Left colon (tissue), 2 donors: ENCODE measurements at places on chromosomes 5 and 9.

- peak; percentile 16 for DNase-seq
These were observed 150.9 kb downstream of the OSTF1 start for GRCh38 chr9:75239176-75239575.

- peak; percentile 65 for DNase-seq
These were observed 221.6 kb downstream of the ACTL7B start for GRCh38 chr9:108634204-108634603.

- peak; percentile 11 for DNase-seq
These were observed 101.5 kb downstream of the PLCXD3 start for GRCh38 chr5:41408676-41409443.

DNA sequence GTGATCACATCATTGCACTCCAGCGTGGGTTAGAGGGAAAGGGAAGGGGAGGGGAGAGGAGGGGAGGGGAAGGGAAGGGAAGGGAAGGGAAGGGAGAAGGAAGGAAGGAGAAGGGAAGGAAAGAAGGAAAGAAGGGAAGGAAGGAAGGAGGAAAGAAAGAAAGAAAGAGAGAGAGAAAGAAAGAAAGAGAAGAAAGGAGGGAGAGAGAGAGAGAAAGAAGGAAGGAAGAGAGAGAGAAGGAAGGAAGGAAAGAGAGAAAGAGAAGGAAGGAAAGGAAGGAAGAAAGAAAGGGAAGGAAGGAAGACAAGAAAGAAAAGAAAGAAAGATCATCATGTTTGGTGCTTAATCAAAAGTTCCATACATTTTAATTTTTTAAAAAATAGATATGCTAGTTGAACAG is 136.2 kb downstream of the CMYA5 start:
- DNase-seq: no peak

DNA sequence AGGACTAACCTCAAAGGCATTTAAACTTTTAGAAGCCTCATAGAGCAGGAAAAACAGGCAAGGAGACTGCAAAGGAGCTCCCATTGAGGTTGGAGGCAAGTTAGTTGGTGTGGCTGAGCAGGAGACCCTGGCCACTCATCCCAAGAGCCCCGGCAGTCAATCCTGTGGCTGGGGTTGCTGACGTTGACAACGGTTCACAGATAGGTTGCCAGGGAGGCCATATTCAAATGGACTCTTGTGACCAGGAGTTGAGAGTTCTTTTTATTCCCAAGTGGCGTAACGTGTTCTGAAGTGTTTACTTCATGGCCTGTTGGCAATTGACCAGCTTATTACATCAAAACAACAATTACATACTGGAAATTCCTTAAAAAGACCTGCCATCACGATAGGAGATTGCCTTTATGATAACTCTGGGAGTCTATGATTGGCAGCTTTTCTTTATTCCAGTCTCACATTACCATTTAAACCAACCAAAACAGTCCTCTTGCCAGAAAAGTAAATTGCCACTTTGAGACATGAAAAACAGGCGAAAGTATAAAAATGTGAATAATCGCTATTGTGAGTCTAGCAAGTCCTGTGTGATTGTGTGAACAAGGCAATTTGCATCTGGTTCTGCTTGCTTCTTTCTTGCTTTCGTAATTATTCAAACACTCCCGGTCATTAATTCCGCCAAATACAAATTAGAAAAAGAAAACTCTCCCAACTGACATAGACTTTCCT is 394.9 kb downstream of the MED10 start:
- DNase-seq: no peak

DNA sequence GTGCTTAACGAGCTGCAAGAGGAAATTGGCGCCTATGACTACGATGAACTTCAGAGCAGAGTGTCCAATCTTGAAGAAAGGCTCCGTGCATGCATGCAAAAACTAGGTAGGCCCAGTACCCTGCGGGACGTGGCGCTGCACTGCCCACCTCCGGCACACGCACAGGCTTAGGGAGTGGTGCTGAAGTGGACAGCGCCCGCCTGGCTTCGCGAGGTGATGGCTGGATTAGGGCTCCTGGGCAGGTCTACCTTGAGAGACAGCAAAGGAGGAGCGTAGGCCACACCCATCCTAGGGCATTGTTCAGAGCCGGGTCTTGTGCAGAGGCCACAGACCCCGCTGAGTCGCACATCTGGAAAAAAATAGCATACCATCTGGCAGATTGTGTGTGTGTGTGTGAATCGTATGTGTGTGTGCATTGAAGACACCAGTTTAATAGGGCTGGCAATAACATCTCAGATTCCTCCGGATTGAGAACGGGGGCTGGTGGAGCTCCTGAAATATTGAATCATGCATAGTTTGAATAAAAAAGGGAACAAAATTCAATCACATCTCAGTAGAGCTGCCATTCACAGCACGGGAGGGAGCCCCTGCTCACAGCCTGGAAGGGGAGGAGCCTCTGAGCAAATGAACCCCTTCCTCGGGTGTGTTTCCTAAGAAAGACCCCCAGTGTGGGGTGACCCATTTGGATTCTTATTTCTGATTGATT is 11.1 kb downstream of the OLFM1 start:
- DNase-seq: peak; percentile 18

DNA sequence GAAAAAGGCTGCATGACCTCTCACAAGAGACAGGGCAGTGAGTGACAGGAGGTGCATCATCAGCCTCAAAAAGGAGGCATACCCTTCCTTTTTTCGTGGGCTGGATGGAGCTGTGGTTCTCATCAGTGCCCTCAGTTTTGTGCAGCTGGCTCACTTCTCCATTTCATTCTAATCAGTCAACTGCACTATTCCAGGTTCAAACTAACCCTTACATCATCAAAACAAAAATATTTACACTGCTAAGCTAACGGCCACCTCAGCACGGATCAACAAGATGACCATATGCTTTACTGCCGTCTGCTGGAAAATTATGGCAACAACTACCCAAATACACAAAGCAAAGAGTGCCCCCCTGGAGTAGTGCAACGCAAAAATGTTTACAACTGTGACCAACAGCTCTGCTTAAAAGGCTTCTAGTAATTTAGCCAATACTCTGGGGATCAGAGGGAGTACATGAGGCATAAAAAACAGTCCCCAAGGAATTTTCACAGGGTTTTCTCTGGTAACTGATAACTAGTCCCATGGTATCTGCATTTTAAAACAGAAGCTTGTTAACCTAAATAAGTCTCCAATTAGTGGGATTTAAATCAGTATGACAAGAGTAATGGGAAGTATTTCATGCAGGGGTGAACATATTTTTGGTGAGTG is 10.8 kb downstream of the KCNV2 start:
- peak; percentile 11 for DNase-seq

GRCh38 chr9:70478963-70479641 is 64.6 kb upstream of the KLF9 start:
- DNase-seq: peak; percentile 74
